Endothelial cell (in vitro differentiated cells): ENCODE measurements at places on chromosomes 12 and 14. TPM values are rescaled to one million over a fixed set of nuclear protein-coding genes. Genes with fewer than 3 reads are reported as not detected.

The CARMIL3 gene
- total RNA-seq: 1.4 TPM

The TNFRSF1A gene
- total RNA-seq: 125 TPM

The KITLG gene
- 28.3 TPM for total RNA-seq

The TAS2R20 gene
- total RNA-seq: 1.7 TPM

The STAT6 gene
- 139 TPM for total RNA-seq

The RIPK3 gene
- 2.6 TPM for total RNA-seq

The DEGS2 gene
- not detected for total RNA-seq
